Adrenal gland (tissue), 19 donors: ENCODE measurements at places on chromosomes 4 and X. TPM values are rescaled to one million over a fixed set of nuclear protein-coding genes. Genes with fewer than 3 reads are reported as not detected.

- H3K4me1 ChIP-seq = peaks cover 9% of the 10 kb centered on the region
- no peak overlapping the region for H3K4me3 ChIP-seq
- no peaks in the 10 kb centered on the region for H3K36me3 ChIP-seq
- no peak overlapping the region for H3K27ac ChIP-seq
Observed at GRCh38 chrX:1493412-1493811, 40.7 kb upstream of the ASMTL start.

GRCh38 chr4:8909548-8909947, 37.9 kb upstream of the HMX1 start:
- no peaks in the 10 kb centered on the region for H3K36me3 ChIP-seq
- H3K27me3 ChIP-seq = no peaks in the 10 kb centered on the region
- no peak overlapping the region for H3K27ac ChIP-seq
- H3K4me1 ChIP-seq = no peaks in the 10 kb centered on the region
- no peak for DNase-seq

- no peaks in the 10 kb centered on the region for H3K36me3 ChIP-seq
- no peaks in the 10 kb centered on the region for H3K27me3 ChIP-seq
- no peak overlapping the region for H3K4me3 ChIP-seq
- no peak for DNase-seq
Observed at GRCh38 chr4:161554372-161554990, 609.3 kb downstream of the FSTL5 start.

DNA sequence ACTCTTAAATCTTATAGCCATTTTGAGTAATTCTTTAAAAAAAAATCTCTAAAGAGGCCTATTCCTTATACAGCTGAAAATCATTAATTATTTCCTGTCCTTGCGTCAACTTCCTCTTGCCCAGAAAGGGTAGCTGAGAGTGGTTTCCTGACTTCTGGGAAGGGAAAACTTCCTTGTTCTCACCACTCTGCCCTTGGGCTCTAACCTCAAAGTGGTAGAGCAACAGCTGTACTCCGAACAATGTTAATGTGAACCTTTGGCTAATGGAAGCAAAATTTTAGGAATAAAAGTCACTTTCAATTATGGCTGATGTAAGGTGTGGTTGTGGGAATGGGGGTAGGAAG, 15.3 kb downstream of the KLHL2 start:
- H3K4me3 ChIP-seq = no peak overlapping the region
- no peaks in the 10 kb centered on the region for H3K36me3 ChIP-seq
- H3K27ac ChIP-seq = peak overlapping the region; percentile 33
- no peaks in the 10 kb centered on the region for H3K27me3 ChIP-seq

Gene DRD5
- total RNA-seq = not detected

- H3K27ac ChIP-seq = no peak overlapping the region
- H3K27me3 ChIP-seq = no peaks in the 10 kb centered on the region
- DNase-seq = no peak
- H3K4me1 ChIP-seq = no peaks in the 10 kb centered on the region
- no peaks in the 10 kb centered on the region for H3K36me3 ChIP-seq
- H3K4me3 ChIP-seq = no peak overlapping the region
Observed at GRCh38 chr4:102524691-102525090, 23.5 kb downstream of the NFKB1 start.

Gene MAGEA4
- not detected for total RNA-seq

- H3K27ac ChIP-seq = peak overlapping the region; percentile 51
- H3K4me3 ChIP-seq = no peak overlapping the region
- no peaks in the 10 kb centered on the region for H3K4me1 ChIP-seq
- H3K36me3 ChIP-seq = no peaks in the 10 kb centered on the region
Observed at GRCh38 chr4:107853444-107854355, 29.0 kb downstream of the SGMS2 start.

DNA sequence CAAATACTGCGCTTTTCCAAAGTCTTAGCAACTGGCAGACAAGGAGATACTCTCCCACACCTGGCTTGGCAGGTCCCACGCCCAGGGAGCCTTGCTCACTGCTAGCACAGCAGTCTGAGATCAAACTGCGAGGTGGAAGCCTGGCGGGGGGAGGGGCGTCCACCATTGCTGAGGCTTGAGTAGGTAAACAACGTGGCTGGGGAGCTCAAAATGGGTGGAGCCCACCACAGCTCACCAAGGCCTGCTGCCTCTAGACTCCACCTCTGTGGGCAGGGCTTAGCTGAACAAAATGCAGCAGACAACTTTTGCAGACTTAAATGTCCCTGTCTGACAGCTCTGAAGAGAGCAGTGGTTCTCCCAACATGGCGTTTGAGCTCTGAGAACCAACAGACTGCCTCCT, 23.0 kb upstream of the NFKB1 start:
- DNase-seq = no peak
- no peak overlapping the region for H3K4me3 ChIP-seq
- no peaks in the 10 kb centered on the region for H3K36me3 ChIP-seq

GRCh38 chr4:75698162-75698962, 25.2 kb upstream of the G3BP2 start:
- H3K4me3 ChIP-seq = no peak overlapping the region
- no peak overlapping the region for H3K27ac ChIP-seq
- no peak for DNase-seq
- no peaks in the 10 kb centered on the region for H3K4me1 ChIP-seq

Gene GAGE13
- not detected for total RNA-seq

Gene ASB9
- 2.1 TPM for total RNA-seq

Gene SPOCK3
- total RNA-seq = 23.6 TPM

Gene SSX4
- total RNA-seq = not detected

GRCh38 chr4:169060391-169061091, 50.5 kb upstream of the CBR4 start:
- no peak for DNase-seq
- H3K4me3 ChIP-seq = no peak overlapping the region
- peaks cover 15% of the 10 kb centered on the region for H3K4me1 ChIP-seq
- no peaks in the 10 kb centered on the region for H3K36me3 ChIP-seq
- H3K27ac ChIP-seq = no peak overlapping the region

GRCh38 chrX:42085836-42086235, 162.5 kb upstream of the CASK start:
- no peak for DNase-seq
- peaks cover 8% of the 10 kb centered on the region for H3K27me3 ChIP-seq
- no peak overlapping the region for H3K27ac ChIP-seq
- H3K4me3 ChIP-seq = no peak overlapping the region
- no peaks in the 10 kb centered on the region for H3K36me3 ChIP-seq

Gene CSN2
- total RNA-seq = not detected

- no peaks in the 10 kb centered on the region for H3K36me3 ChIP-seq
- no peak for DNase-seq
- no peaks in the 10 kb centered on the region for H3K4me1 ChIP-seq
Observed at GRCh38 chr4:108881190-108881589, 118.3 kb upstream of the ETNPPL start.

Gene NIPAL1
- total RNA-seq = 0.83 TPM

Gene GPR82
- total RNA-seq = 1.1 TPM

- H3K27ac ChIP-seq = no peak overlapping the region
- H3K4me1 ChIP-seq = no peaks in the 10 kb centered on the region
- H3K4me3 ChIP-seq = no peak overlapping the region
- H3K36me3 ChIP-seq = no peaks in the 10 kb centered on the region
Observed at GRCh38 chrX:63935835-63936234, 150.8 kb upstream of the ARHGEF9 start.

DNA sequence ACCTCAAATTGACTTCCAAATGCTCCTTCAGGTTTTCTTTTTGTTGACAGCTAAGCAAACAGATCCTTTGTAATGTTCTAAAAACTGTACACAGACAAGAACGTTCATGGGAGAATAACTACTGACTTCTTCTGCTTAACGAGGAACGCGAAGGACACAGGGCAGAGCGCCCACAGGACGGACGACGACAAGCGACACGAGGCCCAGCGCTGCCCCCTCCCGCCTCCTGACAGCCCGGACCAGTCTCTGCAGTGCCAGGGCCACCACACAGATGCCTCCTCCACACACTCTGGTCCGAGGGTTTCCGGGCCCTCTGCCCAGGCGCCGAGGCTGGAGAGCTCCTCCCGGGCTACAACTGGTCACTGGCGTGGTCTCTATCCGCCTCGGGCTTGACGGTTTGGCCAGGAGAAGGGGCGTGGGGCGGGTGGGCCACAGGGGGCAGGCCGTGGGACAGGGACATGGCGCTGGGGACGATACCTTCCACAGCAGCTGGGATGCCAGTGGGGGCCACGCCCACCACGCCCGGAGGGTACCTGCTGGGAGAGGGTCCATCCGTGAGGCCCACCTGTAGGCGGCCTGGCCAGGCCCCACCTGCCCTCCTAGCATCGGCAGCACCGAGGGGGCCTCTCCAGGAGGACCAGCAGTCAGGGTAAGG, 36.9 kb downstream of the CTBP1 start:
- H3K27ac ChIP-seq = peak overlapping the region; percentile 59
- H3K4me1 ChIP-seq = peaks cover 46% of the 10 kb centered on the region
- peak; percentile 78 for DNase-seq
- no peaks in the 10 kb centered on the region for H3K36me3 ChIP-seq

- DNase-seq = no peak
- no peaks in the 10 kb centered on the region for H3K36me3 ChIP-seq
- no peaks in the 10 kb centered on the region for H3K4me1 ChIP-seq
- H3K27me3 ChIP-seq = no peaks in the 10 kb centered on the region
- no peak overlapping the region for H3K27ac ChIP-seq
- no peak overlapping the region for H3K4me3 ChIP-seq
Observed at GRCh38 chr4:5137927-5138326, 86.6 kb downstream of the STK32B start.

Gene SRPX2
- total RNA-seq = 15.6 TPM

DNA sequence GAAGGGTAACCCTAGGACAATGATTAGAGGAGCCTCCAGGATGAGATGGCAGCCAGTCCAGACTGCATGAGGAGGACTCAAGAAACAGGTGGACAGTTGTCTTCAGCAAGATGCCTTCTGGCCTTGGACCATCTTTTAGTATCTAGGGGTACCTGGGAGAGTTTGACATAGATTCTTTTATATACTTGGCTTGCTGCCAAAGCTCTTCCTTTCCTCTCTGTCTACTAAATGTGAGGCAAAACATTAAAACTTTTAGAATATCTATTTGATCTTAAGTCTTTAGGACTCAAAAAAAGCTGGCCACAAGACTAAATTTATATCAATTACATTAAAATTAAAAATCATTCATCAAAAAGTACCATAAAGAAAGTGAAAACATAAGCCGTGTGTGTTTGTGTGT, 18.6 kb upstream of the NKX3-2 start:
- DNase-seq = no peak
- H3K36me3 ChIP-seq = no peaks in the 10 kb centered on the region
- H3K4me3 ChIP-seq = no peak overlapping the region
- H3K4me1 ChIP-seq = no peaks in the 10 kb centered on the region
- no peak overlapping the region for H3K27ac ChIP-seq
- H3K27me3 ChIP-seq = no peaks in the 10 kb centered on the region

Gene CDK16
- total RNA-seq = 112 TPM

Gene CT47A7
- total RNA-seq = not detected

Gene PCDH7
- 3.4 TPM for total RNA-seq

- DNase-seq = no peak
- no peak overlapping the region for H3K27ac ChIP-seq
- H3K4me1 ChIP-seq = no peaks in the 10 kb centered on the region
- H3K36me3 ChIP-seq = no peaks in the 10 kb centered on the region
- H3K27me3 ChIP-seq = no peaks in the 10 kb centered on the region
- H3K4me3 ChIP-seq = no peak overlapping the region
Observed at GRCh38 chr4:66555301-66555700, 885.0 kb upstream of the EPHA5 start.

- peak; percentile 32 for DNase-seq
- peaks cover 18% of the 10 kb centered on the region for H3K27me3 ChIP-seq
- no peaks in the 10 kb centered on the region for H3K4me1 ChIP-seq
- H3K36me3 ChIP-seq = no peaks in the 10 kb centered on the region
- H3K27ac ChIP-seq = peak within 1 kb of the TSS; percentile 86
- no peak within 1 kb of the TSS for H3K4me3 ChIP-seq
Observed at GRCh38 chr4:57109847-57110639, at the start of gene IGFBP7. IGFBP7 (minus strand) TSS chr4:57110385; CDS start chr4:57110351, 34 bp downstream.

- no peaks in the 10 kb centered on the region for H3K4me1 ChIP-seq
- H3K27ac ChIP-seq = no peak overlapping the region
- H3K27me3 ChIP-seq = no peaks in the 10 kb centered on the region
- H3K4me3 ChIP-seq = no peak overlapping the region
Observed at GRCh38 chrX:117835034-117835433, 281.6 kb downstream of the KLHL13 start.

DNA sequence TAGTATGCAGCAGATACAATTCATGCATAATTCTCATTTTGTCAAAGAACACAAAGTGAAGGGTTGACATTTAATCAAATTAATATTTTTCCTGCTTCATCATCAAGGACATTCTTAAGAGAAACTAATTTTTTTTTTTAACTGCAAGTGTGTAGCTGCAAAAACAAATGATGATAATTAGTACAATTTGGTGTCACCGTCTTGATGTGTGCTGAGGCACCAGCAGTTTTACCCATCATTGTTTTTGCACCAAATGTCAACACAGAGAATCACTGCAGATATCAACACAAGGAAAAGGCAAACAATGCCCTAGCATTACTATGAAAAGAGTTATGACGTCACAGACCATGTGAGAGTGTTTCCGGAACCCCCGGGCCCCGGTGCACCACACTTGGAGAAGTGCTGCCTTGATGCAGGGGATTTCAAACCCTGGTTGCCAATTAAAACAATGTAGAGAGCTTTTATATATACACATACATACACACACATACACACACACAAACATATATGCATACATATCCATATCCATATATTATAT, 55.9 kb downstream of the AGA start:
- H3K4me3 ChIP-seq = no peak overlapping the region
- H3K27me3 ChIP-seq = no peaks in the 10 kb centered on the region
- H3K36me3 ChIP-seq = no peaks in the 10 kb centered on the region
- no peak overlapping the region for H3K27ac ChIP-seq
- H3K4me1 ChIP-seq = no peaks in the 10 kb centered on the region

GRCh38 chrX:31551913-31552312, 480.1 kb upstream of the FTHL17 start:
- no peak overlapping the region for H3K4me3 ChIP-seq
- no peaks in the 10 kb centered on the region for H3K27me3 ChIP-seq
- DNase-seq = no peak
- no peaks in the 10 kb centered on the region for H3K4me1 ChIP-seq
- H3K36me3 ChIP-seq = no peaks in the 10 kb centered on the region

Gene PAGE2
- total RNA-seq = not detected

GRCh38 chrX:35016051-35016450, 73.5 kb downstream of the FAM47B start:
- no peak for DNase-seq
- no peaks in the 10 kb centered on the region for H3K4me1 ChIP-seq
- no peak overlapping the region for H3K4me3 ChIP-seq
- no peaks in the 10 kb centered on the region for H3K27me3 ChIP-seq
- H3K36me3 ChIP-seq = no peaks in the 10 kb centered on the region
- H3K27ac ChIP-seq = no peak overlapping the region

- DNase-seq = no peak
- no peaks in the 10 kb centered on the region for H3K4me1 ChIP-seq
- no peaks in the 10 kb centered on the region for H3K36me3 ChIP-seq
- H3K27me3 ChIP-seq = peaks cover 14% of the 10 kb centered on the region
Observed at GRCh38 chrX:93319609-93320008, 353.8 kb downstream of the NAP1L3 start.

Gene CT45A5
- not detected for total RNA-seq

DNA sequence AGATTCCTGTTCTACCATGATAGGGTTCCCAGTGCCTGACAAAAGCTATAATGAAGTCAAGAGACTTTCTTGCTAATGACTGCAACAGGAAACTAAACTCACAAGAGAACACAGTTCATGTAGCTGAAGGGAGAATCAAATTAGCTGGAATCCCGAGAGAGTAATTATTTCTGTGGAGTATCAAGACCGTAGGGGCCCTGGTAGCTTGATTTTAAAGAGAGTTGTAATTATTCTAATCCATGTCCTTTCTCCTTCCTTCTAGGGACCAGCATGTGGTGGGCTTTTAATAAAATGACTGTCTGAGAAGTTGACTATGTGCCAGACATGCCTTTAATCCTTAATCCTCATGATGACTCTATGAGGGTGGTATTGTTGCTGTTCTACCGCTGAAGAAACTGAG, 1.7 kb upstream of the TRPC5OS start:
- no peak overlapping the region for H3K4me3 ChIP-seq
- no peak for DNase-seq
- no peaks in the 10 kb centered on the region for H3K4me1 ChIP-seq
- no peaks in the 10 kb centered on the region for H3K36me3 ChIP-seq
- H3K27ac ChIP-seq = no peak overlapping the region
- H3K27me3 ChIP-seq = peaks cover 15% of the 10 kb centered on the region
